Coronary artery (tissue), 2 donors: ENCODE measurements at places on chromosomes 6 and 20.

GRCh38 chr6:162728197-162728596, 423 bp downstream of the PACRG start:
- DNase-seq: no peak

DNA sequence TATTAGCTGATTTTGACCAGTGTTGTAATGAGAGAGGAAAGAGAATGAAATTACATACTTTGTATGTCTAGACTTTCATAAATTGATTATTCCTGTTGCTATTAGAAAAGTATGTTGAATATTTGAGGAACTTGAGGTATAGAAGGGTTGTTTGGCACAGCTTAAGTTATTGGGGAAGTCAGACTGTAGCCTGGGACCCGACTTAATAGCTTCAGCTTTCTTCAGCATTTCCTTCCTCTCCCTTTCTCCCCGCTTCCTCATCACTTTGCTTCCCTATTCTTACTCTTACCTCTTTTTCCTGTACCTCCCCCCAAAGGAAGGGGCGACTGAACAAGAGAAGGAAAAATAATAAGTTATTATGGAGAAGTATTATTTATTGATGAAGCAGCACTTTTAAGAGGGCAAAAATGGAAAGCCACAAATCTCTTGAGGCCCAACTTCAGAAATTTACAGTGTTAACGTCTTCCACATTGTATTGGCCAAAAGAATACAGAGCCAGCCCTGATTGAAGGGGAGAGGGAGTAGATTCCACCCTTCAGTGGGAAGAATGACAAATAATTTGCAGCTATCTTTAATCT, 7.4 kb downstream of the SENP6 start:
- DNase-seq: no peak

GRCh38 chr6:22367346-22367745, 70.5 kb upstream of the PRL start:
- no peak for DNase-seq

- no peak for DNase-seq
Observed at GRCh38 chr6:2719093-2719455, 31.6 kb downstream of the MYLK4 start.

DNA sequence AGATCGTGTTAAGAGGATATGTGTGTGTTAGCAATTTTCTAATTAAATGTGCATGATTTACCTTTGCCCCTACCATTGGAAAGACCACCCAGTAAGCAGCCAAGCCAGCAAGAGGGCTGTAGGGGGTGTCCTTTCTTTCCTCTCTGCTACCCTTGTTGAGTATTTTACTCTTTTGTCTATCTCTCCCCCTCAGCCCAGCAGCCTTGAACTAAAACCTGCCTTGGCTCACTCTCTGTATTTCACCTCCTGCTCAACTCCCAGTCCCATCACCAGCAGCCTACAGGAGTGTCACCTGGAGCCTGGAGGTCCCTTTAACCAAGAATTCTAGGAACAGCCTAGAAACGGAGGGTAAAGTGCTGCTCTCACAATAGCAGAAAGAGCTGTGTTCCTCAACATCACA, 81.0 kb downstream of the HIVEP2 start:
- DNase-seq: no peak

DNA sequence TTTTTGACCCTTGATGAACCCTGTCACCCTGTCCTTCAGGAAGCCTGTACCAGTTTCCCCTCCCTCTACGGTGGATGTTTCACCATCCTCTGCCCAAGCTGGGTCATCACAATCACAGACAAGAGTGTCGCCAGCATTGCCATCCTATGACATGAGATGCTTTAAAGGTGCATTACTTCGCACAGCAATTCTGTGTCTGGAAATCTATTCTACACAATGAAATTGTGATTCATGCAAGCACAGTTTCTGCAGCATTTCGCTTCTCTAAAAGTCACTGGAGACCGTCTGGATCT, 2.5 kb upstream of the ULBP2 start:
- peak; percentile 17 for DNase-seq
